ENCODE measurements at places on chromosomes 16 and 17. TPM values are rescaled to one million over a fixed set of nuclear protein-coding genes. Genes with fewer than 3 reads are reported as not detected.
A peak's percentile ranks its signal among the peaks of the same experiment; 100 is the strongest.

DNA sequence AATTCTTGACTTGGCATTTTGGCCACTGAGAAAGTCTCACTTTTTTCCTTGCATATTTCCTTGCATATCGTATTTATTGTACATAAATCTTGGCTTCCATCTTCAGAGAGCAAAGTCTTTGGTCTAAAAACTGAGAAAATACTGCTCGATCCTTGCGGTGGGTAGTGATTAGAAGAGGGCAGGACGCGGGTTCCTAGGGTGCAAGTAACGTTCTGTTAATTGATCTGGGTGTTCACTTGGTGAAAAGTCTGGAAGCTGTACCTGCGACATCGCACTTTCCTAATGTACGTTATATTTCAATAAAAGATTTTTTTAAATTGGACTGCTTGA, 758 bp upstream of the UBALD2 start:
- DNase-seq = no peak

The SLFN11 gene
- total RNA-seq = 55.7 TPM

DNA sequence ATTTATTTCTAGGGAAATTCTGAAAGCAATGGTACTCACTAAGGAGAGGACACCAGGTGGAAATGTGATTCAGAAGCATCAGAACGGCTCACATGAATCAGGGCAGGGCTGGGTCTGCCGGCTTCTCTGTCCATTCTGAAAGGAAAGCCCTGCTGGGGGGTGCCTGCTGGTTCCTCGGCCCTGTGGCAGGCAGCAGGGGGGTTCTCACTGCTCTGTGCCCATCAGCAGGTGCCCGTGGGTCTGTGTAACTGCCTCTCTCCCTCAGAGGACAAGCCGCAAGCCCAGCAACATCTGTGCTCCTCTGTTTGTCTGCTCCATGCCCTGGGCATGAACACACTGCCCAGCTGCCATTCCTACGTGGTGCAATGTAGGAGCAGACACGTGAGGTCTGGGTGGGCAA, 74.9 kb upstream of the ZNF423 start:
- DNase-seq = no peak

The EVPL gene
- total RNA-seq = under 0.01 TPM

GRCh38 chr17:34001246-34001645, 253.8 kb upstream of the CCL2 start:
- DNase-seq = no peak

The ZNF287 gene
- 1.8 TPM for total RNA-seq

GRCh38 chr16:23101012-23101550, 48.2 kb downstream of the USP31 start:
- no peak for DNase-seq

- DNase-seq = no peak
Observed at GRCh38 chr17:20289984-20290383, 177.4 kb downstream of the LGALS9B start.

GRCh38 chr17:28074010-28074409, 31.5 kb downstream of the NLK start:
- DNase-seq = no peak

GRCh38 chr16:29662729-29663015, 375 bp upstream of the SPN start:
- no peak for DNase-seq

- no peak for DNase-seq
Observed at GRCh38 chr16:65414284-65414984, 292.6 kb upstream of the CDH11 start.

GRCh38 chr17:5770441-5771270, 186.3 kb upstream of the NLRP1 start:
- no peak for DNase-seq

DNA sequence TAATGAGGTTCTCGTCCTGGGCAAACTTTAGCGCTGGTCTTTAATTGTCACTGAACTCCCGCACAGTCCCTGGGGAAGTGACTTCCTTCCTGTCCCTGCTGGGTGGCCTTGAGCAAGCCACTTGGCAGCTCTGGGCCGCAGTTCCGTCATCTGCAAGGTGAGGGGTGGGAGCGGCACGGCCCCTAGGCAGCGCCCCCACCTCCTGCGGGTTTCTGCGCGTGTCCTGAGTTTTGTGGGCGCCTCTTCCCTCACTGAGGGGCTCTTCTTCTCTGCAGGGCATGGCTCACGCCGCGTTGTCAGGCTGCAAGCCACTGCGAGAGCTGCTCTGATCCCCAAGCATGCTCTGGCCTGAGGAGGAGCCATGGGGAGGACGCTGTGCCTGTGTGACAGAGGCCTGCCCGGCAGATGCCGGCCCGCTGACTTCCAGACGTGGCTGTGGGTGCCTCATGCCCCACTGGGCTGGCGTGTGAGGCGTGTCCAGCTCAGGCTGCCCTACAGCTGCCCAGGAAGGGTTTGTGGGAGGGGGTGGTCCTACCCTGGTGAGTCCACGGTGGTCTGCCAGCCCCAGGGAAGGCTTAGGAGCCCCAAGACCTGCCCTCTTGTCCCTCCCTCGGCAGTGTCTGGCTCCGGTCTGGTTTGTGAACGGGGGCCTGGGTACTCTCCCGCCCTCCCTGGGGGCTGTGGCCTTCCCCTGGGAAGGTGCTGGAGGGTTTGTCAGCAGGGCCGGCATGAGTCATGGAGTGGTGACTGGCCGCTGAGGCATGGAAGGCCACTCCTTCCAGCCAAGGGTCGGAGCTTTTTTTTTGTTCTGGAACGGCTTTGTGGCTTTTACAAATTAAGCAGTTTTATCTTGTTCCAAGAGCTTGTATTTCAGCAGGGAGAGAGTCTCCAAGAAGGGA, 182.0 kb downstream of the SEC14L1 start:
- DNase-seq = peak; percentile 38

DNA sequence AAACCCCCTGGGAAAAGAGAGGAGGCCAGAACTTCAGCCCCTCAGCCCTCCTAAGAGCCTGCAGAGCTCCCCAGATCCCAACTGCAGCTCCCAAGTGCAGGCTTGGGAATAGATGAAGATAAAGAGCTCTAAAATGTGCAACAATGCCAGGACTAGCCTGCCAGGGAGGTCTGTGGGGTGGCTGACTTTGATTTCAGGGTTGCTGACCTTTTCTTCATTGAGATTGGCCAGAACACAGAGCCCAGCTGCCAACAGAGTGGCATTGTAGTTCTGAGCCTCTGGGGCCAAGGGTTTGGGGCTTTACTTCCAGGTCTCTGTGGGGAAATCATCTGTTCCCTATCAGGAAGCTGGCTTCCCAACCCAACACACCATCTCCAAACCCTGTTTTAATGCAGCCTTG, 120.6 kb downstream of the COPRS start:
- no peak for DNase-seq

- DNase-seq = no peak
Observed at GRCh38 chr16:828891-829290, 28.4 kb upstream of the GNG13 start.

- no peak for DNase-seq
Observed at GRCh38 chr16:86513471-86514277, 3.3 kb downstream of the FOXF1 start.

The MARVELD3 gene
- 0.51 TPM for total RNA-seq

- peak; percentile 91 for DNase-seq
Observed at GRCh38 chr16:31472709-31473203, 804 bp downstream of the TGFB1I1 start.

DNA sequence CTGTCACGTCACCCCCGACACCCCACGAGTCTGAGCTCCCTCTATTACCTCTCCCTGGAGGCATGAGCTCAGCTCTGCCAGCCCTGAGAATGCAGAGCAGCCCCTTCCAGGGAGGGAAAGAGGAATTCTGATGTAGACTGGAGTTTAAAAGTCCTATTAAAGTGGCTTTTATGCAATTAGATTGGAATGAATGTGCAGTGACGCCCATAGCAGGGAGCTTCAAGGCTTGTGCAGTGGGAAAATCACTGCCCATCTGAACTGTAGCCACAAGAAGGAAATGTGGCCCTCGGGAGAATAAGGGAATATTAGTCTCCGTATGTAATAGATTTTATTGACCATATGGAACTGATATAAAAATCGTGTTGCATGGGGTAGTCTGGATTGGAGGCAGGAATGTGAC, 66.9 kb downstream of the ZNF423 start:
- DNase-seq = no peak

DNA sequence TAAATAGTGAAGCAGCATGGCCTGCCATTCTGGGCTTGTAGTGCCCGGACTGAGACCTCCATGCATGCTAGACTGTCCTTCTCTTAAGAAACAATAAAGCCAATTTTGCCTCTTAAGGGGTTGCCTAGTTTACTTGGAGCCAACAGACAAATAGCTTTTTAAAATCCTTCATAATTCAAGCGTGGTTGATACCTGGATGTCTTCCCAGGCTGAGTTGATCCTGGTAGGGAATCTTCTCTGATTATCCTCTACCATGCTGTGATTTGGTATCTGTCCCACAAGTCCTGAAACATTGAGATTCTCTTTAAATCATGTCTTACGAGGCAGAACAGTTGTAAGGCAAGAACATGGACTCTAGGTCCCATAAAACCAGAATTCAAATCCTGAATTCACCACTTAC, 359.6 kb upstream of the CCL2 start:
- no peak for DNase-seq

GRCh38 chr17:67922503-67922902, 73.8 kb downstream of the C17orf58 start:
- no peak for DNase-seq

The RRAD gene
- 1.0 TPM for total RNA-seq

The CARD14 gene
- 0.39 TPM for total RNA-seq

DNA sequence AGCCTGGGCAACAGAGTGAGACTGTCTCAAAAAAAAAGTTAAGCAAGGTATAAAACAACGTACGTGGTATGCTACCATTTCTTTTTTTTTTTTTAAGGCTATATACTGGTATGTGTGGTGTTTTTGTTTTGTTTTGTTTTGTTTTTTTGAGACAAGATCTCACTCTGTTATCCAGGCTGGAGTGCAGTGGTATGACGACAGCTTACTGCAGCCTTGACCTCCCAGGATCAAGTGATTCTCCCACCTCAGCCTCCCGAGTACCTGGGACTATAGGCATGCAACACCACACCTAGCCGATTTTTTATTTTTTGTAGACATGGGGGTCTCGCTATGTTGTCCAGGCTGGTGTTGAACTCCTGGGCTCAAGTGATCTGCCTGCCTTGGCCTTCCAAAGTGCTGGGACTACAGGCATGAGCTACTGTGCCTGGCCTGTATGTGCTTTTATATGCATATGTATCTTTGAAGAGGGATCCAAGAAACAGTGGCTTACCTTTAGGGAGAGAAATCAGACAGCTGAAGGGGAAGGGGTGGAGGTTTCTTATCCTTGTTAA, 6.5 kb downstream of the CENPV start:
- no peak for DNase-seq

DNA sequence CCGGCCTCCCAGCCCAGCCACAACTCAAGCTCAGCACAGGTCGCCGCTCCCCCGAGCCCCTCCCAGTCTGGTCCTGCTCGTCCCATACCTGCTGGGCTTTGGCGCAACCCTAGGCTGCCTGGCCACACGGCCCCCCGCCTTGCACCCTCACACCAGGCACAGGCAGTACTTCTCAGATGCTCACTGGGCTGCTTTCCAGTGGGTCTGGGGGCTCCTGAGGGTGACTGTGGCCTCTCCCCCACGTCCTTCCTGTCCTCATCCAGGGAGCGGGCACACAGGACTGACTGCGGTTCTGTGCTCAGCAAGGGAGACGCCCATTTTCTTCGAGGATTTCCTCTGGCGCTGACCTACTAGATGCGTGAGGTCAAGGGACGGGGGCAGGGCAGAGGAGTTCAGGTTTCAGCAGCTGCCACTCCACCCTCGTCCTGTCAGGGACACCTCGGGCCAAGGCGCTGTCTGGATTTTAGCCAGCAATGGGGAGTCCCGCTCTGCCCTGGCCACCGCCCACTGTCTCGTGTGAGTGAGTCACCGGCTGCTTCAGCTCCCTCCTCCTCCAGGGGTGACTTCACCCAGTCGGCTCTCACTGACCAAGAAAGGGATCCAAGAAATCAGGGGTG, 115.8 kb downstream of the NPIPB11 start:
- peak; percentile 26 for DNase-seq

The KRTAP4-5 gene
- total RNA-seq = not detected

GRCh38 chr17:82737967-82738877, 2.8 kb downstream of the FN3K start:
- no peak for DNase-seq

The PIPOX gene
- total RNA-seq = 1.2 TPM

- no peak for DNase-seq
Observed at GRCh38 chr16:88638323-88639230, at the start of gene IL17C. TSS of gene IL17C (plus strand) at chr16:88638572. CDS start at chr16:88638642, 70 bp downstream.

- no peak for DNase-seq
Observed at GRCh38 chr17:42922294-42922693, 21.7 kb downstream of the G6PC1 start.

- no peak for DNase-seq
Observed at GRCh38 chr16:53078765-53079485, 24.1 kb downstream of the CHD9 start.

The SLFN14 gene
- total RNA-seq = under 0.01 TPM

- no peak for DNase-seq
Observed at GRCh38 chr16:79250502-79251098, 349.9 kb downstream of the MAF start.

The MRM1 gene
- total RNA-seq = 2.4 TPM

The TRAPPC1 gene
- total RNA-seq = 80.7 TPM

The KRT17 gene
- total RNA-seq = 0.25 TPM

DNA sequence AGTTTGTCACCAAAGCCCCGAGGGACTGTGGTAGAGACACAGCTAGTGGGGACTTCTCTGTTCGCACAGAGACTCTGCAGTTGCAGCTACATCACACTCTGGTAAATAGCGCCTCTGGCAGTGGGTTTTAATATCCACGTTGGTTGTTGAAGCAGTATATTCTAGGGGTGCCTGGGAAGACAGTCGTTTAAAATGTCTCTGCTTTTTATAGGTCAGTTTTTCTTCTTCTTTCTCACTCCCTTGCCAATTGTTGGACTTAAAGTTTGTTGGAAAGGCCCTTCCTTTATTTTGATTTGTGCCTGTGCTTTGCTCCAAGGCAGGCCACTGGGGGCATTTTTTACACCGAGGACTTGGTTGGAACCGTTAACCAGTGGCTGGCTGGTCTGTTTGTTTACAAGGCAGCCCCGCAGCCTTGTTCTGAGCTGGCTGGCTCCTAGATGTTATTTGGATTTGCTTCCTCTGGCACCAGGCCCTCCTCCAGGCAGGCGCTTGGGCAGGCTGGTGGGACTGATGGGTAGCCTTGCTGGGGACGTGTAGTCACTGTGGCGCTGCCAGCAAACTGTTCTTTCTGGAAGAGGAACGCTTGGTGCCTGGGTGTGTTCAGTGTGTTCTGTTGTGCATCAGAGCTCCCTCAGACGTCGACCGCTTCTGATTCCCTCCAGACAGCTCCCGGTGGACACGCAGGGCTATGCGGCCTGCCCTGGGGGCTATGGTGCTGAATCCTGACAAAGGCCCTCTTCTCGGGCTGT, 218.2 kb upstream of the CHMP6 start:
- no peak for DNase-seq

The PRSS22 gene
- total RNA-seq = not detected

All from dermis microvascular lymphatic vessel endothelial cell (primary cell).